Activated T-helper 2 cell treated with anti-CD3 and anti-CD28 coated beads, Interferon-gamma antibody, Interleukin-2, Interleukin-4, amounts not matched to agents 10 μg/mL and 5 μg/mL and 100 μg/mL, durations not matched to agents 14 hours and 24 hours and 36 hours (primary cell): ENCODE measurements at places on chromosomes 1 and 21. TPM values are rescaled to one million over a fixed set of nuclear protein-coding genes. Genes with fewer than 3 reads are reported as not detected.

- peaks cover 13% of the 10 kb centered on the region for H3K27me3 ChIP-seq
- no peaks in the 10 kb centered on the region for H3K36me3 ChIP-seq
- H3K4me3 ChIP-seq = no peak overlapping the region
- DNase-seq = no peak
- peaks cover 8% of the 10 kb centered on the region for H3K4me1 ChIP-seq
Observed at GRCh38 chr1:197342044-197342565, 74.1 kb downstream of the CRB1 start.

- no peak overlapping the region for H3K27ac ChIP-seq
Observed at GRCh38 chr1:205111354-205111753, 10.4 kb downstream of the RBBP5 start.

- H3K27me3 ChIP-seq = peaks cover 23% of the 10 kb centered on the region
- H3K27ac ChIP-seq = no peak overlapping the region
- no peak overlapping the region for H3K4me3 ChIP-seq
- no peak for DNase-seq
- H3K4me1 ChIP-seq = no peaks in the 10 kb centered on the region
- no peaks in the 10 kb centered on the region for H3K36me3 ChIP-seq
Observed at GRCh38 chr1:199261328-199261727, 622.5 kb downstream of the PTPRC start.

DNA sequence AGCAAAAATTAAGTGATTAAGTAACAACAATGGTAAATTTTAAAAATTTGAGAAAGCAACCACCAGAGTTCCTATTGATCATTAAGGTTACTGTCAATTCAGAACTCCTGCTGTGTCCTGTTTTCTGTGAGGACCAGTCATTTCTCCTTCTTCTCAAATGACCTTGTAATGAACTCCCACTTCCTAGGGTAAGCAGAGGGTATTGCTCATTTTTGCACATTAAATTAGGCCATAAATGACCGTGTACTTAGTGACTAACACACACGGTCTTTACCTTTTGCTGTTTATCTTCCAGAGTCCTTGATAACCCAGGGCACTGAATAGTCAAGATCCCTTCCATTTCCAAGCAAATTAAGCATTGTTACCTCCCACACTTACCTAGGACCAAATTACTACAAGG is 227.5 kb upstream of the LYPLAL1 start:
- H3K27me3 ChIP-seq = no peaks in the 10 kb centered on the region
- no peaks in the 10 kb centered on the region for H3K4me1 ChIP-seq
- no peak overlapping the region for H3K27ac ChIP-seq
- H3K4me3 ChIP-seq = no peak overlapping the region
- no peak for DNase-seq

DNA sequence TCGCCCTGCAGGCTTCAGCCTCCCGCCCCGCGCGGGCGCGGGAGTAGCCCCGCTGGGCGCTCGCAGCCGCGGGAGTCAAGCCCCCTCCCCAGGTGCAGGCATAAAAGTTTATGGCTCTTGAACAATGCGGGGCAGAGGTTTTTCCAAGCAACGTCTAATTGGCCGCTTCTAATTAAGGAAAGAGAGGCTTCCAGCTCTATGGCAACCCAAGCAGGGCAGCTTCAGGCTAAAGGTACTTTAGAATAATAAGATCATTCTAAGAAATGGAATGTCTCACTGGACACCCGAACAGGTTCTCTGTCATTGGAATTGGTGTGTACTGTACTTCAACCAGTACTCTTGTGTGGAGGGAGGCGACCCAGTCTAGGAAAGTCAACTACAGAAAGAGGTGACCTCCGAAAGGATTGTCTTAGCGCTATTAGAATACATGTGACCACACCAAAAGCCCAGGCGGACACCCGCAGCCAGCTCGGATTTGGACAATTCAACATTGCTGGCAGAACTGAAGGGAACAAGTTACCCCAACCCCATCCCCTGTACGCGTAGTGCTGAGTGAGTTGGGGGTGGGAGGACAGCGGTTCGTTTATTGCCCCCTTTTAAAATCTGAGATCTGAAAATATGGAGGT is 12.5 kb downstream of the NR5A2 start:
- no peaks in the 10 kb centered on the region for H3K36me3 ChIP-seq
- H3K4me1 ChIP-seq = peaks cover 8% of the 10 kb centered on the region
- H3K4me3 ChIP-seq = no peak overlapping the region

DNA sequence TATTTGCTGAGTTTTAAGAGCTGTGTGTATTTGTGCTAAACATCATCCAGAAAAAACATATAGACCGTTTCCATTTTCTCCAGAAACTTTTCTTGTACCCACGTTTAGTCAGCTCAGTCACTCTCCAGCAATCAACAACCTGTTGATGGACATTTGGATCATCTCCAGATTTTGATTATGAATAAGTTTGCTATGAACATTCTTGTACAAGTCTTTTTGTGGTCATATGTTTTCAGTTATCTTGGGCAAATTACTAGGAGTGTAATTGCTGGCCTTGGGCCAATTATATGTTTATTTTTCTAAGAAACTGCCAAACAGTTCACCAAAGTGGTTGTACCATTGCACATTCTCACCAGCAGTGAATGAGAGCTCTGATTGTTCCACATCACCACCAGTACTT is 221.8 kb downstream of the CENPF start:
- no peak overlapping the region for H3K27ac ChIP-seq
- H3K4me1 ChIP-seq = no peaks in the 10 kb centered on the region
- H3K4me3 ChIP-seq = no peak overlapping the region
- no peak for DNase-seq
- H3K36me3 ChIP-seq = no peaks in the 10 kb centered on the region

GRCh38 chr1:87979079-87979478 is 650.4 kb downstream of the LMO4 start:
- H3K27me3 ChIP-seq = no peaks in the 10 kb centered on the region
- H3K4me1 ChIP-seq = no peaks in the 10 kb centered on the region
- DNase-seq = no peak
- H3K27ac ChIP-seq = no peak overlapping the region
- no peaks in the 10 kb centered on the region for H3K36me3 ChIP-seq
- no peak overlapping the region for H3K4me3 ChIP-seq

DNA sequence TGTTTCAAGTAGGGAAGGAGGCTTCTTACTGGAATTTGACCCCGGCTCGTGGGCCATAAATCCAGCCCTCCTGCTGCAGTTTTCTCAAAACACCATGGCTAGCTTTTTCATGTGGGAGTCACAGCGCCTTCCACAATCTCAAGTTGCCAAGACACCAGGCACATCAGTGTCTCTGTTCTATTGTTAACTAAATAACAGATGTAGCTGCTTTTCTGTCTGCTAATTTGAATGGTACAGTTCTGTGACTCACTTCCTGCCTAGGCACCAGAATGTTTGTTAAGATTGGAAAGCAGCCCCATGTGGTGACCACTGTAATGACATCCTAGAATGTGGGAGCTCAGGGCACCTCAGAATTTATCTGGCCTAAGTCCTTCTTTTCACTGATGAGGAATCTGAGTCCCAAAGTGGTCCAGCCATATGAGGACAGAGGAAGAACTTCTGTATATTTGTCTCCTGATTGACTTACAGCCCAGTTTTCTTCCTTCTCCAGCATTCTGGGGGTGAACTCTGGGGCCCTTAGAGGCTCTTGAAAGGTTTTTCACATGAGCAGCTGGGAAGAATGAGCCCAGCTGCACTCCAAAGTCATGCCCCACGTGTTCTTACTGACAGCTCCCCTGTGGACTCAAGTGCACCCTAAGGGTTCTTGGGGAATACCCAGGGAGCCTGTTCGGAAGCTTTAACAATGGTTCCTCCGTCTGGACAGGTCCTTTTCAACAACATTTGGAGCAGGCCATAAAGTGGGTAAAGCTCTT is 27.5 kb downstream of the TRIM45 start:
- no peaks in the 10 kb centered on the region for H3K27me3 ChIP-seq
- H3K4me3 ChIP-seq = no peak overlapping the region
- peak; percentile 22 for DNase-seq
- H3K36me3 ChIP-seq = peaks cover 81% of the 10 kb centered on the region

GRCh38 chr1:222767152-222767571 is 30.2 kb downstream of the FAM177B start:
- H3K27ac ChIP-seq = peak overlapping the region; percentile 7
- H3K4me3 ChIP-seq = no peak overlapping the region
- peaks cover 3% of the 10 kb centered on the region for H3K27me3 ChIP-seq

- H3K27ac ChIP-seq = no peak overlapping the region
- no peaks in the 10 kb centered on the region for H3K36me3 ChIP-seq
- no peak for DNase-seq
Observed at GRCh38 chr1:177913762-177914540, 55.9 kb downstream of the SEC16B start.

GRCh38 chr1:192386051-192386650 is 69.4 kb downstream of the RGS21 start:
- no peaks in the 10 kb centered on the region for H3K4me1 ChIP-seq
- no peak overlapping the region for H3K27ac ChIP-seq
- no peaks in the 10 kb centered on the region for H3K27me3 ChIP-seq
- no peak for DNase-seq

DNA sequence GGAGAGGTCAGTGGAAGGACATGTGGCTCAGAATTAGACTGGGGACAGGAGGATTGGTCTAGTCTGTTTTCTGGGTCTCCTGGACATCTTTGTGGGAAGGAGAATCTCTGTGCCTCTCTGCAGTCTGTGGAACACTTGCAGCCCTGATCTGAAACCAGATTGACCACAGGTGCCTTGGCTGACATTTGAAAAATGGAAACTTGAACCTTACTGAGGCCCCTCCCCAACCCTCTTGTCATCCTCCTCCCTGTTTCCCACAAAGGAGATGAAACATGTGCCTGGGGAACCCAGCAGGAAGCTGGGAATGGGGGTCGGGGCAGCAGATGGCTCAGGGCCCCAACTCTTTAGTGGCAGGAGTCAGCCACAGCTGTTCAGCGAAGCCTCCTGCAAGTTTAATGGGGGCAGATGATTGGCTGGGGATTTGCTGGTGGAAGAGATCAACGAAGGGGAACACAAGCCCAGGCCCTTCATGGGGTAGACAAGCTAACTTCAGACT is 18.1 kb downstream of the VASH2 start:
- H3K4me1 ChIP-seq = peaks cover 5% of the 10 kb centered on the region
- H3K27ac ChIP-seq = no peak overlapping the region
- no peak for DNase-seq
- peaks cover 16% of the 10 kb centered on the region for H3K27me3 ChIP-seq
- no peaks in the 10 kb centered on the region for H3K36me3 ChIP-seq
- H3K4me3 ChIP-seq = no peak overlapping the region

DNA sequence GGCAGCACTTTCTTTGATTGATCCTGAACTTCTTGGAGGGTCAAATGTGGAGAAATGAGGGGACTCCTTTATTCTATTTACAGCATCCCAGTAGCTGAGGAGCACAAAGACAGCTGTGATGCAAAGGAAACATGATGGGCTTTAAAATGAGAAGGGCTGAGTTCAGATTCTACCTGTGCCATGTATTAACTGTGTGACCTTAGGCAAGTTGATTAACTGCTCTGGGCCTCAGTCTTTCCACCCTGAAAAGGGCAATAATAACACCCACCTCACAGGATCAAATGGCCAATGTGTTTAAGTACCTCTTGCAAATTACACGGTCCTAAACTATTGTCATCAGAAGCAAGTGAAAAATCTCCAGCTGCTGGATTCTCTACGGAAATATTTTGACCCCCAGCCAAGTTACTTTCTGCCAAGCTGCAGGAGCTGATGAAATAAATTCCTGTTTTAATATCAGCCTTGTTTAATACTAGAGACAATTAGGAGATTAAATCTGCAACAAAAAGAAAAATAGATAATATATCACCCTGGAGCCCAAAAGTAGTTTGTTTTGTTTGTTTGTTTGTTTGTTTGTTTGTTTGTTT is 15.7 kb downstream of the TMEM81 start:
- no peaks in the 10 kb centered on the region for H3K4me1 ChIP-seq
- H3K27ac ChIP-seq = no peak overlapping the region
- no peak overlapping the region for H3K4me3 ChIP-seq

DNA sequence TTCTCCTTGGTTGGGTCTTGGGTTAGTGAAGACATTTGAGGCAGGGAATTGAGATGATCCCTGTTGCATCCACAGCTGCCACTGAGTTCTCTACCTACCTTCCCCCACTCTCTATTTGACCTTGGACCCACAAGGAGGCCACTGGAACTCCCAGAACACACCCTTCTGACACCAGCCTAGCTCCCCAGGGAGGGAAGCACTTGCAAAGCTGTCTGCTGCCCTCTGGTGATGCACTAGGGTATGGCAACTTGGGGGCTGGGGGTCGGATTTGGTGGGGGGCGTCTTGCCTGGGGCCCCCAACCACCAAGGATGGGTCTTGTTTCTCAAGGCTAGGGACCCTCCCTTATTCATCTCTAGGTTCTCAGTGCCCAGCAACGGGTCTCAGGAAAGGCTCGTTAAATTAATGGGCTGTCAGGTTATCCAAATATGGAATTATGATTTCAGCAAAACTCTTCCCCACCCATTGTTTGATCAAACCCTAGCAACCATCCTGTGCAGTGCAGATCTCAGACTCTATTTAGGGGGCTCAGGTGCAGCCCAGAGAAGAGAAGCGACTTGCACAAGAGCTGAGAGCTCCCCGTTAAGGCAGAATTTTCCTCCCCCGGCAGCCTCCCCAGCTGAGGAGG is 177.8 kb upstream of the KLHDC7A start:
- H3K27ac ChIP-seq = no peak overlapping the region
- H3K36me3 ChIP-seq = no peaks in the 10 kb centered on the region
- DNase-seq = no peak
- peaks cover 6% of the 10 kb centered on the region for H3K27me3 ChIP-seq
- no peak overlapping the region for H3K4me3 ChIP-seq

DNA sequence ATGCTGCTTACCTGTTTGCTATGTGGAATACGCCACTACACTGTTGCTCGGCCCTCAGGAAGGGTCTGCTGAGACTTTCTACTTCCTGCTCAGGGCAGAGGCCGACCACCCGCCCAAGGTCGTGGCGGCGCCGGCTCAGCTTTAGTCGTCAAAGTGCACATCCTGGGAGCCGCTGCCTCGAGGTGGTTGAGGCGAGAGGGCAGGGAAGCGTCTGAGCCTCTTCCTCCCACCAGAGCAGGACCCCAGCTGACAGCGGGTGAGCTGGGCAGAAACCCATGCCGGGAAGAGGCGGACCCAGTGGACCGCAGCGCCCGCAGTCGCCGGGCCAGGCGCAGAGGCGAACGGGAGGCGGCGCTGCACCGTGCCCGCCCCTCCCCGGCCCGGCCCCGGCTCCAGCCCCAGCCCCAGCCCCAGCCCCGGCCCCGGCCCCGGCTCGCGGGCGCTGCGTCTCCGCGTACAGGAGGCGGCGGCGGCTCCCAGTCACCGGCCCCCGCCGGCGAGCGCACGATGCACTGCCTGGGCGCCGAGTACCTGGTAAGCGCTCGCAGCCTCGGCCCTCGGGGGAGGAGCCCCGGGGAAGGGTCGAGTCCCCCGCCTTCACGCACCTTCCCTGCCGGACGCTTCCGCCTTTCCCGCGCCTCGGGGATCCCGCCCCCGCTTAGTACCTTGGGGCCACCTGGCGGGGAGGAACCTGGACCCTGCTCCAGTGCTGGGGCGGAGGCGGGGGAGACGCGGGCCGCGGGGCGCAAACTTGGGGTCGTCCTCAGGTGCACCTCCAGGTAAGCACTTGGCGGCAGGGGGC is at the start of gene SLC44A3:
SLC44A3 (plus strand) TSS at position 413 of the 802 bp plus-strand sequence; CDS start at position 508, 95 bp downstream.
- peaks cover 3% of the 10 kb centered on the region for H3K4me1 ChIP-seq
- peaks cover 56% of the 10 kb centered on the region for H3K27me3 ChIP-seq
- H3K4me3 ChIP-seq = peak within 1 kb of the TSS; percentile 51
- no peaks in the 10 kb centered on the region for H3K36me3 ChIP-seq
- H3K27ac ChIP-seq = no peak within 1 kb of the TSS

BROX gene
- total RNA-seq = 34.3 and 37.7 TPM in 2 replicates

ERICH3 gene
- total RNA-seq = not detected in 2 replicates

ASCL5 gene
- total RNA-seq = not detected in 2 replicates

ELAPOR1 gene
- total RNA-seq = 17.5 and 19.7 TPM in 2 replicates

MSH4 gene
- 0.60 and 0.62 TPM in 2 replicates for total RNA-seq
